Thyroid gland (tissue), 4 donors: ENCODE measurements at places on chromosomes 4 and X. TPM values are rescaled to one million over a fixed set of nuclear protein-coding genes. Genes with fewer than 3 reads are reported as not detected.

DNA sequence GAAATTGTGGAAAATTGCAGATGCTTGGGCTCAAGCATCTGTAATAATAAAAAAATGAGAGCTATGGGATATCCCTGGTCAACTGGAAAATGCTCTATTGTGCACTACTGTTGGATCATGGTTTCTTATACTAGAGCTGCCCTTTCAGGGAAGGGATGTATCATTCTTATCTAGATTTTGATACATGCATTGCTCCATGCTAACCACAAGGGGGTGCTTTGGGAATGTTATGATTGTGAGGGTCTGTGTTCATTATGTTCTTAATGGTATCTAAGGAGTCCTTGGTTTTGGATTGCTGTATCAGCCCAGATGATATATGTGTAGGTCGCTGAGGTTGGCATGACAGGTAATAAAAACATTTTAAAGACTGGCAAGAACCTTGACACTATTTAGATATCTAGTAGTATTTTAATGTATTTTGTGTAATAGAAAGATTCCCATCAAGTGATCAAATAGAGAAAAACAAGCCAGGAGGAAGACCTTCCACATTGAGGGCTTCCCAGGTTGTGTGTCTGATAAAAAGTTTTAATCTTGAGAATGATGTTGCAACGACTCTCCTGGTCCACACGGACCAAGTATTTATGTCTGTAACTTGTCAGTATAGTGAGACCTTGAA, 49.2 kb upstream of the TLR2 start:
- no peak for DNase-seq

DNA sequence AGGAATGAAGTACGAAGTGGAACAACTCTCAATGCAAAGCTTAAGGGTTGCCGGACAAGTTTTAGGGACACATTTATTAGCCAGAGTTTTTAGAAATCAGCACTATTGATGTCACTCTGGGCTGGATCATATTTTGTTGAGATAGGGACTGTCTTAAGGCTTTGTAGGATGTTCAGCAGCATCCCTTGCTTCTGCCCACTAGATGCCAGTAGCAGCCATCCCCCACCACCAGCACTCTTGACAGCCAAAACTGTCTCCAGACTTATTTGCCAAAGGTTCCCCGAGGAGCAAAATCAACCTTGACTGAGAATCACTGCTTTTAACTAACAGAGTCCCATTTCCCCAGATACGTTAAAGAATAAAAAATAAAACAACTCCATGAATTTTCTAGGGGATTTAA, 1497.3 kb downstream of the STIM2 start:
- DNase-seq: no peak

- no peak for DNase-seq
Measured at GRCh38 chr4:93605163-93605562, 223.4 kb upstream of the ATOH1 start.

- DNase-seq: no peak
Measured at GRCh38 chr4:101158134-101158482, 189.2 kb downstream of the PPP3CA start.

DNA sequence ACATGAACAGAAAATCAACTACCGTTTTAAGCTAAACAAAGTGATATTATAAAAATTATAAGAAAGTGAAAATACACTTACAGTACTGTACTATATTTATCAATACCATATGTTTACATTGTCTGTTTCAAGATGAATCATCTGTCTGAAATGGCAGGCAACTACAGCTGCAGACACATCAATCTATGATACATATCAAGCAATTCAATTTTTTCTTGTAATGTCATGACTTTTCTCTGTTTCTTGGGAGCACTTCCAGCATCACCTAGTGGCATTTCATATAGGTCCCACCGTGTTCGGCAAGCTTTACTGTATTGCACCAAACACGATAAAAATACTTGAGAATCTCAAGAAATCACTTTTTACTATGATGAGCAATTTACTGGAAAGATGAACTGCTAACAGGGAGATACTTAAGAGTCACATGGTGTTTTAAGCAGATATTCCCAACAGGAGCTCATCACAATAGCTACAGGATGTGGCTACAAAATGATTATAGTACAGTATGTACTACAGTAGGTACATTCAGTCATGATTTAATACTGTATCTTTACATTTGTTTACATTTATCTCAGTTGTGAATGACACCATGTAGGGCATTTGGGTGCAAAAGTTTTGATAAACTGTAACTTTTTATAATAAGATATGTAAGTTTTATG, 207.4 kb downstream of the ADAM29 start:
- no peak for DNase-seq

DNA sequence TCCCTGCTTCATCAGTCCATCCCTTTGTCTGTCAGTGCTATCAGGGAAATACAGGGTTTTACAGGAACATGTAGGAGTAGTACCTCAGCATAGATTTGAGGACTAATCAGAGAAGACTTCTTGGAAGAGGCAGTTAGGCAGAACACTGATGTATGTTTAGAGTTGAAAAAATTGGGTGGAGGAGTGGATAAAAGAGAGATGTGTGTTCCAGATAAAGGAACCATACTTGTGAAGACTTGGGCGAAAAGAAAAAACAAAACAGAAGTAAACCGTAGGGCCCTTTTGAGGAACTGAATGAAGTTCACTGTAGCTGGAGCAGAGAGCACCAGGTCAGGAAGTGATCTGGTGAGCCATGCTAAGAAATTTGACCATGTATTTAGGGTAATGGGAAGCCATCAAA, 32.3 kb downstream of the AFF1 start:
- no peak for DNase-seq

DNA sequence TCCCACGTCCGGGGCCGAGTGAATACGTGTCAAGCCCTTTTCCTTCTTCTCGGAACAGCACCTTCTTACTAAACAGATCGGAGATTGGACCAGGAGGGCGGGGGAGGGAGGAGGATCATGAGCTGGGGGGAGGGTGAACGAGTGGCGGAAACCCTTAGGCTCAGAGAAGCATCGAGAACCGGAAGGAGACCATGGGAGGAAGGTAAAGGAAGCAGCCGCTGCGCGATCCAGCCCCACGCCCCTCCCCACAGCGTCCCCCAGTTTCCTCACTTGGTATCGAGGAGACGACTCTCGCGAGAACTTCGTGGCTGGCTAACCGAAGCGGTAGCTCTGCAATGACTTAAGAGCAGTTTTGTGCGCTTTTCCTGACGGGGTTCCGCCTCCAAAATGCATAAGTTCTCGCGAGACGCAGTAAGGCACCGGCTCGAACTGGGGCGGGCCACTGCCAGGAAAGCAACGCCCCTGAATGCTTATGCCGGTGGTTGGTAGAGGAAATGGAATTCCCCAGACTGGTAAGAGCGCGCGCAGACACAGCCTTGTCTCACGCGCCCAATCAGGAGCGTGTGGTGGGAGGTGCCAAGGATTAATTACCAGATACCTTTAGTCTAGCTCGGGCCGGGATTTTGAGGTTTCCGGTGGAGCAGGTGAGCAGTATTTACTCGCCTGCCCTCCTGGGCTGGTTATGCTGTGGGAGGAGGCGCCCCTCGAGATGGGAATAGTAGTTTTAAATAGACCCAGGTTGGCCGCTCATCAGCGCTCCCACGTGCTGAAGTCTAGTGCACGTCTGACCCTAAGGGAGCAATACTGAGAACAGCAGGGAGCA, 534 bp upstream of the UBE2D3 start:
- DNase-seq: peak; percentile 99

DNA sequence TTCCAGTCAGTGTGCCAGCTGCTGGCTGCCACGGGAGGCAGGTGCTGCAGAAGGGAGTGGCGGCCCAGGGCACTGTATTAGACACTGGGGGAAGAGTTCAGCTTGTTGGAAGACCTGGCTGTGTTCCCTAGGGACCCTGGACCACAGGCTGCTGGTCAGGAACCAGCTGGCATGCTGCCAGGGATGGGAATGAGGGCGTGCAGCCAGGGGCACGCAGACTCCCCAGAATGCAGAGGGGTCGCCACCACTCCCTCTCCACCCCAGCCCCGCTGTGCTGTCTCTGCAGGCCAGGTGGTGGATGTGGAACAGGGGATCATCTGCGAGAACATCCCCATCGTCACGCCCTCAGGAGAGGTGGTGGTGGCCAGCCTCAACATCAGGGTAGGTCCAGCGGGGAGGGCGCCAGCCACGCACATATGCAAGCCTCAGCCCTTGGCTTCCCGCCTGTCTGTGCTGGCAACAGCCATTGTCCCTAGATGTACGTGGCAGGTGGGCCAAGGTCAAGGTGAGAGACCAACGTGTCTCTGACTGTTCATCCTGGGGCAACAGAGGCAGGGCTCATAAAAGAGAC, 12.3 kb downstream of the ABCD1 start:
- DNase-seq: no peak

DNA sequence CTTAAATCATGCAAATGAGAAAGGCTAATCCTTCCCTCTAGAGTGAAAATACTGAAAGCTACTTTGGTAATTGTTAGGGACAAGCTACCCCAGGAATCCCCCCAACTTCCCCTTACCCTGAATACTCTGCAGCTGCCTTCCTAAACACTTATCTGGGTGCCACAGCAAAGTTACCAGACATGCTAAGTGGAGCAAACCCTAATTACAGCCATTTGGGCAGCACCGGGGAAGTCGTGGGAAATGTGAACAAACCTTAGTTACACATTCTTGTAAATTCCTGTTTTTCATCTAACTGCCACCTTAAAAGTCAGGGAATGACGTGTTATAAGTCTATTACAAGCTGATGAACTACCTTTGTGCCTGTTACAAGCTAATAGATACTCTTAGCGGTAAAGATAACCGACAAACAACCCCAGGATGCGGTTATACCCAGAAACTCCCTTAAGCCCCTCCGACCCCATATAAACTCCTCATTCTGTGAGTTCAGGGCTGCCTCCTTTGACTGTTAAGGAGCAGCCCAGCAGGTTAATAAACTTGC, 66.0 kb upstream of the PLAC8 start:
- no peak for DNase-seq

GRCh38 chrX:47148946-47149345, 3.9 kb downstream of the RBM10 start:
- no peak for DNase-seq

DNA sequence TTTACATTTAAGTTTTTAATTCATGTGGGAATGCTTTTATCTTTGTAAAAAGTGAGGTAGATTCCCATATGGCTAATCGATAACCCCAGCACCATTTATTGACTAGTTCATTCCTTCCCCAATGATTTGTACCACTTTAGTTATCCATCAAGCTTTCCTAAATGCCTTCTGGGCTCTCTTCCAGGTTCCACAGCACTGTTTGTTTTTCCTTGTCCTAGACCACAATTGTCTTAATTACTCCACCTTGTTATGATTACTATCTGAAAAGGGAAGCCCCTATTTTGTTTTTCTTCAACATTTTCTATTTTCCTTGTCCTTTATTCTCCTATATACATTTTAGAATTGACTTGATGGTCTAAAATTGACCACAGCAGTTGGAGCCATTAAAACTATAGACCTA, 48.5 kb upstream of the GPRIN3 start:
- DNase-seq: peak; percentile 24

DNA sequence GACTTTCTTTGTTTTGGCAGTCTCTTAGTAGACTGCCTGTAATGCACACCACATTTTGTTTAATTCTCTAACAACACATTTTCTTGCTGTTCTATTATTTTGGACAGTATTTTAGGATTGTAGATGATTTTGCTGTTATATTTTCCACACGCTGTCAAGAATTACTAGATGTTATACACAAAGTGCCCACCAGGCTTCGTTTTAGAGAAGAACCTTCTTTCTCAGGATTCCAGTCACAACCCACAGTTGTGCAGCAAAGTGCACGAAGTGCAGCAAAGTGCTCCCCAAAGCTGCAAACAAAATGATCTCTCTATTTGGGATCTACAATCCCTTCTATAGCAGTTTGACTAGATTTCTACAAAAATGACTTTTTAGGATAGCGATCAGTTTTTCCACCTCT, 2.4 kb downstream of the ZNF141 start:
- no peak for DNase-seq

DNASE1L1 gene
- total RNA-seq: 92.9 TPM

PNCK gene
- not detected for total RNA-seq

PRPS1 gene
- total RNA-seq: 66.3 TPM

CHM gene
- 33.6 TPM for total RNA-seq

TCEAL7 gene
- total RNA-seq: 2.3 TPM

CT55 gene
- total RNA-seq: not detected

PI4K2B gene
- total RNA-seq: 47.8 TPM

PNMA5 gene
- total RNA-seq: not detected

SEC24D gene
- total RNA-seq: 56.3 TPM

ACE2 gene
- 10.8 TPM for total RNA-seq
